T-helper 1 cell (primary cell): ENCODE measurements at places on chromosomes 6 and 20.

GRCh38 chr6:145814501-145815308, at the start of gene FBXO30:
Gene FBXO30, minus strand, starts transcription at chr6:145814795. Its CDS starts 8,390 bp downstream, at chr6:145806405.
- peak; percentile 85 for DNase-seq

GRCh38 chr6:14466278-14466677, 348.7 kb downstream of the CD83 start:
- DNase-seq = no peak

DNA sequence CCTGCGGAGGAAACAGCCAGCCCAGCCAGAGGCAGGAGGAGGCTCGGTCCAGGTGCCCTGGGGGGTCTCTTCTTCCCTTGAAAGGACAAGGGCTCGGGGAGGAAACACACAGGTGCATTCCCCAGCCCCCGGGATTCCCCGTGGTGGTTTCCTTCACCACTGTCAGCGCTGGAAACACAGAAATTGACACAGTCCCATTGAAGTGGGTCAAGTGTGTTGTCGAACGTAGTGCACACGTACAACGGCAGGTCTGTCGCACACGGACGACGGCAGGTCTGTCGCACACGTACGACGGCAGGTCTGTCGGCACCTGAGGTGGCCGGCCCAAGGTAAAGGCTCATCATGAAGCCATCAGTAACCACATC, 80.9 kb downstream of the DLL1 start:
- DNase-seq = no peak

- peak; percentile 84 for DNase-seq
Observed at GRCh38 chr20:58209652-58210397, 18.6 kb downstream of the ANKRD60 start.

GRCh38 chr20:23118766-23119165, 32.6 kb upstream of the CD93 start:
- DNase-seq = no peak

GRCh38 chr6:55825402-55826051, 49.9 kb downstream of the BMP5 start:
- DNase-seq = no peak

GRCh38 chr6:1930356-1930755, 315.0 kb downstream of the GMDS start:
- DNase-seq = no peak

- no peak for DNase-seq
Observed at GRCh38 chr6:90463359-90463758, 123.5 kb downstream of the MAP3K7 start.

- DNase-seq = no peak
Observed at GRCh38 chr6:89350281-89350966, 2.1 kb downstream of the UBE2J1 start.

DNA sequence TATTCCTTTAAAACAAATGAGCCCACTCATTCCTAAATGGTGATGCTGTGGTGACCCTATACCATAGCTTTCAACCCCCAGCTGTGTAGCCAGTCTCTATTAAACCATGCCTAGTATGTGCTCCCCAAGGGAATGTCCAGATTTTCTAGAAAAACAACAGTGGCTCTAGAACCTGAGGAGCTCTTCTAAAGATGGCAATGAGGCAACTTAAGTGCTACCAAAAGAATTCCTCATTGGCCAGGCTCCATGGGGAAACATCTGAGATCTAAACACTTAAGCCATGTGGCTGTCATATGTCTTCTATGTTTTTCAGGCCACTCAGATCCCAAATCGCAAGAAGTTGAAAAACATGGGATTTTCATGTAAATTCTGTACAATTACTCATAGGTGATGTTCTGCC, 191.0 kb downstream of the TPBG start:
- no peak for DNase-seq

DNA sequence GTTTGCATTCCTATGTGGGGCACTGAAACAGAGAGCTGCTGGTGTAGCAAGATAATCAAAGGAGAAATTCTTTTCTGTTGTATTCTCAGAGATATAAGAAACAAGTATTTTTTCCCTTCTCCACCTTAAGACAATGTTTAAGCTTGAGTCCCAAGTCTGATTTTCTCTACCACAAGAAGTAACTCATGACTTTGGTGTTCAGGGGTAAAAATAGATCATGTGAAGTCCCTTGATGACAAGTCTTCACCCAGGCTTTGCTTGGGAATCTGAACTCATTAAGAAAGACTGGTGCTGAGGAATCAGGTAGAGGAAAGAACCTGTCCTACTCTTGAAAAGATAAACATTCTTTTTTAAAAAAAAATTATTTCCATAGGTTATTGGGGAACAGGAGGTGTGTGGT, 205.6 kb downstream of the ALDH8A1 start:
- no peak for DNase-seq

DNA sequence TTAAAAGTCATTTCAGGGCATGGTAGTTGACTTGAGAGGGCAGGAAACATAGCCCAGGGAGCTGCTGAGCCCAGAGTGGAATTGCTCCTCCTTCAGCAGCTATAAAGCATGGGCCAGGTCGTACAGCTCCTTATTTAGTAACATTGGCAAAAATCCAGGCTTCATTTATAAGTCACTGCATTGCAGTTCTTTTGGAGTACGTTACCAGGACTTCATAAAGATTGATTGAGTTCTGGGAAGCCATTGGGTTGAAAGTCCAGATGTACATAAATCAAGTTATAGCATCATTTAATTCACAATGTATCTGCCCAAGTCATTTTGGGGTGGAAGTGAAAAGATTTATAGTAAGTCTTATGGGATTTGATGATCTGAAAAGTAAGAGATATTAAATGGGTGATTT, 53.0 kb upstream of the ANKEF1 start:
- DNase-seq = no peak

DNA sequence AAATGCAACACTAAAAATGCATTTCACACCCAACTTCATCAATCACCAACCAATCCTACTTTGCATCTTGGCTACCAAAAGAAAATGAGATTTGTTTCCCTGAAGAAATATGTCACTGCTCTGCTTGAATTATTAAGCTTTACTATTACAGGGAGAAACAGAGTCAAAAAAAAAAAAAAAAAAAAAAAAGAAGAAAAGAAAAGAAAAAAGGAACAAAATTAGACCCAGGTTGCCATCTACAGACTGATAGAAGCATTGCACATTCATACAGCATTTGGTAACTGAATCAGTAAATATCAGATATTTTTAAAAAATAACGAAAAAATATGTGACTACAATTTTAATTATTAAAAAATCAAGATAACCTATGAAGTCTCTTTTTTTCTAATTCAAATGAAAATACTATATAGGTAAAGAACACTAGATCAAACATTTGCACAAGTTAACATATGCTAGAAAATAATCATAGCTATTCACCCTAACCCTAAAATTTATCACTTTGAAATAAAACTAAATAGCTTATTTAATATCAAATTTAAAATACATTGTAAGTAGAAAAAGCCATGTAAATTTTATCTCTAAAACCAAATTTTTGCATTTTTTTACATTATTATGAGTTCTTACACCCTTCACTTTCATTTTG, 83.3 kb downstream of the DCDC2 start:
- no peak for DNase-seq

DNA sequence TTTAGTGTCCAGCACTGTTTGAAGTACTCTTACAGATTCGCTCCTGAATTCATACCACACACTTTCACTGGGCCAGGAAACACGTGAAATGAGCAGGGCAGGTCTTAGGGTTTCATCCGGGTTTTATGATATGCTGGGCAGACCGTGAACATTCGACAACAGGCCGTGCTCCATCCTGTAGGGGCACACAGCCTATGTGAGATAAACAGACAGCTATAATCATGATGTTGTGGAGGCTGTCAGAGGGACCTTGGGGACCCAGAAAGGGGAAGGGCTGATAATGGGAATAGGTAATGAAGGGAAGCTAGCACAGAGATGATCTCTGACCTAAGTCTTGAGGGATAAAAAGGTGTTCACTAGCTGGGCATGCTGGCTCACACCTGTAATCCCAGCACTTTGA, 110.4 kb downstream of the RIN2 start:
- DNase-seq = no peak

GRCh38 chr20:47561603-47562583, 60.2 kb downstream of the NCOA3 start:
- DNase-seq = no peak

GRCh38 chr6:164025180-164025579, 610.7 kb downstream of the QKI start:
- no peak for DNase-seq

DNA sequence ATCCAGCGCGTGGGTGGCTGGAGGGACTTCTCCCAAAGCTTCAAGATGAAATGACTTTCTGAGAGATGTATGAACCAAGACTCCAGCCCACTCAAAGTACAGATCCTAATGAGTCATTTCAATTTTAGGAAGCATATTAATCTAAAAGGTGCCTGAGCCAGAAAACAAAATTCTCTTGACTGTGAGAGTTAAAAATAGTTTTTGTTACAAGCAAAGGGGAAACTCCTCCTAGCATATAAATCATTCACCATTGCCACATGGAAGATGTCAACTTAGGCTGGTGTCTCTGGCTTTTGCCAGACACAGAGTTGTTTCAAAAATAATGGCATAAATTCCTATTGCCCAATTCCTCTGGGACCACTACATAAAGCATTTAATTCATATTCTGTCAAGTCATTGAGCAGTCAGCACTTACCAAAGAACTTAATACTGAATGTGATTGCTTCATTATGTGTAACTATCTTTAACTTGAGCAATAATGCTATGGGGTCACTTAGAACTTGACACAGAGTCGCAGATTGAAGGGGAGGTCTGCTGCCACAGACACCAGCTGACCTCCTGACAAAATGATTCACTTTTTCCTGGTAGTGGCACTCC, 280.6 kb downstream of the SLC35F1 start:
- no peak for DNase-seq

DNA sequence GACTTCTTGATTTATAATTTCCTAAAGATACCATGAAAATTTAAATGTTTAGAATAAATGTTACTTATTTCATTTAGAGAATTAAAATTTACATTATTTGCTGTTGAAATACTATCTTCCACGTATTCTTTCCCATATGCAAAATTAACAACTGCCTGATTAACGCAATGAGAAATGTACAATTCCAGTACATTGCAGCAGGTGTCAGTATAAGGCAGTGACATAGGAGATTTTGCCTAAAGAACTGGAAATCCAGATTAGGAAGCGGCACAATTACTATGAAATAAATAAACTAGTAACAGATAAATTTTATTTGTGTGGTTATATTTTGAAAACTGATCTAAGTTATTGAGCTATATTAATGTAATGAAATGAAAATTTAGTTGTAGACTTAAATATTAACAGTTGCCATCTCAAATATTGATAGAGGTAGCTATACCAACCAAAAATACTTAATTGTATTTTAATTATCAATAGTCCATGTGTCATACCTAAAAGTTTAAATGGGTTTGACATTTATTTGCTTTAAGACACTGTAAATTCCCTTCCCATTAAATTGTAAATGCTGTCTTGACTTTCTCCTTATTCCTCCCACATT, 300.2 kb downstream of the UTRN start:
- no peak for DNase-seq

DNA sequence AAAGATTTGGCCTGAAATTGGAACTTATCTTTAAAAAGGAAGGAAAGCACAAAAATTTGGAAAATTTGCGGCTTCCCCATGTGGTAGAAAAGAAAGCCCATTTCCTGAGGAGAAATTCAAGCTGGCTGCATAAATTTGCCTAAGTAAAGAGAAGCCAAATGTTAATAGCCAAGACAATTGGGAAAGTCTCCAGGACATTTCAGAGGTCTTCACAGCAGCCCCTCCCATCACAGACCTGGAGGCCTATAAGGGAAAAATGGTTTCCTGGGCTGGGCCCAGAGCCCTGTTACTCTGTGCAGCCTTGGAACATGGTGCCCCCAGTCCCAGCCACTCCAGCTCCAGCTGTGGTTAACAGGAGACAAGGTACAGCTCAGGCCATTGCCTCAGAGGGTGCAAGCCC, 736.5 kb downstream of the HACE1 start:
- no peak for DNase-seq

GRCh38 chr6:110345025-110345424, 13.1 kb downstream of the METTL24 start:
- DNase-seq = no peak

DNA sequence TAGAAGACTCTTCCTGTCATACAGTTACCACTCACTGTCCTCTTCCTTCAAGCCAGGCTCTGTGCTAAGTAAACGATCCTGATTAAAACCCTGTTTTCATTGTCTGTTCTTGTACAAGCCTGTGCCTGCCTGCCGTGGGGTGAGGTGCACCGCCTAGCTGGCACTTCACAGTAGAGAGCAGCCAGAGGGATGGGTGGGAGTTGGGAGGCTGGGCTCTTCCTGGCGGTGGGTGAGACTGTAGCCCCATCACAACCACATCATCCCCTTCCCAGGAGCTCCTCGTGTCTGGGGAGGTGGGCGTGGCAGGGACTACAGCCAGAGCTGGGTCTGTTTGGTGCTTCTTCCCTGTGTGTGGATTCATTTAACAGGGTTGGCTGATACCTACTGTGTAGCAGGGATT, 382.0 kb downstream of the TAF4 start:
- no peak for DNase-seq

DNA sequence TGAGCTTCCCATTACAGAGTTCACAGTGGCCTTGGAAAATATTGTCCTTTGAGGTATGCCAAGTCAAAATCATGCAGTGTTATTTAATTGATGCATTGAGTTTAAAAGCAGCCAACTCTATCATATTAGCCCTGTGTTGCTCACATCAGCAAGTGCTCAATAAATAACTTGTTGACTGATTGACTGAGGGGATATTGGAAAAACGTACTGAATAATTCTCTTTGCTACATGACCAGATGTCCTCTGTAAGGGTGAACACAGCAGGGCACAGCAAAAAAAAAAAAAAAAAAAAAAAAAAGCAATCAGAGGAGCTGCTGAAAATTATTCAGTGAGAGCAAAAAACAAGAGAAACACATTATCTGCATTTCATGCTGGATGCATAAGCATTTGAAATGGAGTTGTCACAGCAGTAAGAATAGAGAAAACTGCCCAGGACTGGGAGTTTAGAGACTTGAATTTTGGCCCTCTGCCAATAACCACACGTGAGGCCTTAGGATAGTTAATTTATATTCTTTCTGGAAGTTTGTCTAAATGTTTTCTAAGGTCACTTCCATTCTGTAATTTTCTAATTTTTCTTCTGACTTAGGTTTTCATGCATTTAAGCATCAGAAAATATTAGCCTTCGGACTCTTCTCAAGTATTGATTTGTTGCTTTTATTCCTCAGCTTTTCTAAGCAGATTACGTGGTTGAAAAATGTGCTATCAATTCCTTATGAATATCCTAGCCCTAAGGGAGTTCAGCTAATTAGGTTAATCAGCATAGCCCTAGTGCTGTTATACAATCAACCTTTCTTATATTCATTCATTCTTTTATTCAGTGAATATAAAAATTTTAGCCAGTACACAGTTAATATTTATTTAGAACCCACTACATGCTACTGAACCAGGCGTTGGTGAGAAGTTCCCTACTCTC, 246.8 kb upstream of the STXBP5 start:
- no peak for DNase-seq

- no peak for DNase-seq
Observed at GRCh38 chr6:52731719-52732118, 31.6 kb downstream of the GSTA2 start.

DNA sequence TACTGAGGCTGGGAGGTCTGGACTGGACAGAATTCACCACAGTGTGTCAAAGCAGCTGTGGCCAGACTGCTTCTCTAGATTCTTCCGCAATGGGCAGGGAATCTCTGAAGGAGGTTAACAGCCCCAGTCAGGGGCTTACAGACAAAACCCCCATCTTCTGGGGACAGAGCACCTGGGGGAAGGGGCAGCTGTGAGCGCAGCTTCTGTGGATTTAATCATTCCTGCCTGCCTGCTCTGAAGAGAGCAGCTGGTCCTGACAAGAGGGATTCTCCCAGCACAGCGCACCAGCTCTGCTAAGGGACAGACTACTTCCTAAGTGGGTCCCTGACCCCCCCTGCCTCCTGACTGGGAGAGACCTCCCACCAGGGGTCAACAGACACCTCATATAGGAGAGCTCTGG, 32.5 kb upstream of the UNC93A start:
- no peak for DNase-seq

- DNase-seq = no peak
Observed at GRCh38 chr20:51175724-51176123, 152.8 kb upstream of the KCNG1 start.
